ENCODE measurements at places on chromosomes 2 and 18. TPM values are rescaled to one million over a fixed set of nuclear protein-coding genes. Genes with fewer than 3 reads are reported as not detected.

The ZRANB3 gene
- 6.4 TPM for total RNA-seq

The FAHD2B gene
- total RNA-seq, result 7.3 TPM

The GREB1L gene
- 0.26 TPM for total RNA-seq

The NR4A2 gene
- 0.17 TPM for total RNA-seq

The NYAP2 gene
- total RNA-seq, result not detected

The SKOR2 gene
- not detected for total RNA-seq

The ST8SIA3 gene
- total RNA-seq, result not detected

The NT5DC4 gene
- not detected for total RNA-seq

The SERPINB7 gene
- 3.0 TPM for total RNA-seq

The PMAIP1 gene
- 29.8 TPM for total RNA-seq

The UGT1A4 gene
- not detected for total RNA-seq

The UGT1A10 gene
- total RNA-seq, result not detected

Data from fibroblast of lung (primary cell).